ENCODE measurements at places on chromosomes 12 and 14.
A peak's percentile ranks its signal among the peaks of the same experiment; 100 is the strongest.

DNA sequence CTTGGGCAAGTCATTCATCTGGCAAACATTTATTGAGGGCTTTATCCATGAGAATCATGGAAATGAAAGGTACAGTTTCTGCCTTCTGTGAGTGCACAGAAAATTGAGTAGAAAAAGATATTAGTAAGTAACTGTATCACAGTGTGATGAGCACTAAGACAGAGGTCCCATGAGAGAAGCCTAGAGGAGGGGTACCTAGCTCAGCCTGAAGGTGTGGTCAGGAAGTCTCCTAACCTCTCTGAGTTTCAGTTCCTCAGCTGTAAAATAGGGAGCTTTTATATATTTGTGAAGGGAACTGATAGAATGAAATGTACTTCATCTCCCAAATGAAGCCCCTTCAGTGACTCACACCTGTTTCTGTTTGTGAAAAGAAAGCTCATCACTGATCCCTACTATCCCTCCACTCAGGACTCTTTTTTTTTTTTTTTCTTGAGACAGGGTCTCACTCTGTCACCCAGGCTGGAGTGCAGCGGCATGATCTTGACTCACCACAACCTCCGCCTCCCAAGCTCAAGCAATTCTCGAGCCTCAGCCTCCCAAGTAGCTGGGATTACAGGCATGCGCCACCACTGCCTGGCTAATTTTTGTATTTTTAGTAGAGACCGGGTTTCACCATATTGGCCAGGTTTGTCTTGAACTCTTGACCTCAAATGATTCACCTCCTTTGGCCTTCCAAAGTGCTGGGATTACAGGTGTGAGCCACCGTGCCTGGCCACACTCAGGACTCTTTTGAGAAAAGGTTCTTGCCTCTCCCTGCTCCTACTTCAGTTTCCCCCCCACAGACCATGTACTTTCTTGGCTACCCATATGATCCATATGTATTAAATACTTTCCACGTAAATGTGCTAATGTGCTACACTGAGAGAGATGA, 93.7 kb upstream of the FUT8 start:
- no peak for DNase-seq

- DNase-seq: peak; percentile 91
These were observed 73.8 kb upstream of the PTPRR start for GRCh38 chr12:70994217-70994788.

DNA sequence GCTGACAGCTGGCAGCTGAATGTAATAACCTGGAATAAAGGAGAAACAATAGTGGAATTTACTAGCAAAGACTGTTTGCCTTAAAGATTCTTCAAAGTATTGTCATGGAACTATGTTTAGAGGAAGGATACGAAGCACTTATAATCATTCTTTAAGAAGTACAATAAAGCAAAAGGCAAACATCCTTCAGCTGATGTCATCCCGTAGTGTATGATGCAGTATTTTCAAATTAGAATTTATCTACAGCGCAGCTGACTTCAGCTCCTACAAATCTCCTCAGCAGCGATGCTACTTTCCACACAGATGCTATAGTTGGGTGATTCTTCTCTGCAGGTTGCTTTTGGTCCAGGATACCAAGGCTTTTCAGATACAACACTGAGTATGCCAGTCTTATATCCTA, 31.5 kb downstream of the CLEC1A start:
- no peak for DNase-seq

GRCh38 chr12:60205500-60205899, 609.7 kb downstream of the SLC16A7 start:
- DNase-seq: peak; percentile 78

GRCh38 chr12:112419297-112420133, 768 bp downstream of the PTPN11 start:
- peak; percentile 75 for DNase-seq

DNA sequence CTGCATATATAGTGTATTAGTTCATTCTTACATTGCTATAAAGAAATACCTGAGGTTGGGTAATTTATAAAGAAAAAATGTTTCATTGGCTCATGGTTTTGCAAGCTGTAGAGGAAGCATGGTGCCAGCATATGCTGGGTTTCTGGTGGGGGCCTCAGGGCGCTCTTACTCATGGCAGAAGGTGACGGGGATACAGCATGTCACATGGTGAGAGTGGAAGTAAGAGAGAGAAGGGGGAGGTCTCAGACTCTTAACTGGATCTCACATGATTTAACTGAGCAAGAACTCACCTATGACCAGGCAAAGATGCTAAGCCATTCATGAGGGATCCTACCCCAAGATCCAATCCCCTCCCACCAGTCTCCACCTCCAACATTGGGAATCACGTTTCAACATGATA, 15.9 kb upstream of the PAWR start:
- DNase-seq: no peak

DNA sequence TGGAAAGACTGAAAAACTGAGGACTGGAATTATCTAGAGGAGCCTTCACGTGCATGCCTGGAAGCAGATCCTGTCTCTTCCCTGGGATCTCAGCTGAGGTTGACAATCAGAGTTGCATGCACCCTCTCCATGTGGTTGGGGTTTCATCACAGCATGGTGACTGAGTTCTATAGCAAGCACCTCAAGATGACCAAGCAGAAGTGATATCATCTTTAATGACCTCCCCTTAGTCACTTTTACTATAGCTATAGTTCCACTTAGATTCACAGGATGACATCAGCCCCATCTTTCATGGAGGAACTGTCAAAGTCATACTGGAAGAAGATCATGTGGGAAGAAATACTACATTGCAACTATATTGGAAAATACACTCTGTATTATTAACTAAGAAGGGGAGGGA, 105.8 kb upstream of the ATXN7L3B start:
- peak; percentile 1 for DNase-seq

GRCh38 chr14:40098468-40098867, 666.2 kb upstream of the FBXO33 start:
- no peak for DNase-seq

GRCh38 chr12:111094157-111095010, 174.0 kb upstream of the MYL2 start:
- DNase-seq: no peak

DNA sequence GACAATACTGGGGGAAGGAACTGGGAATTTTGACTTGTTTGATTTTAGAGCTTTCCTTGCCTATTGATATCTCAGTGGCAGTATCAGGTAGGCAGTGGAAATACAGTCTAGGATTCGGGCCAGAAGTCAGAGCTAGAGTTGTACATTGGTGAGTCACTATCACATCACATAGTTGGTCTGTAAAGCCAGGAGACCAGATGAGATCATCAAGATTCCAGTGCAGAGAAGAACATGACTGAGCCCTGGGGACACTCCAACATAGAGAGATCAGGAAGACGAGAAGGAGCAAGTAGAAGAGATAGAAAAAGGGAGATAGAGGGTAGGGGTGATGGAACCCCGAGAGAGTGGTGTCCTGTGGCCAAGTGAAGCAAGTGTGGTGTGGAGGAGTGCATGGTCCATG, 46.6 kb upstream of the NR1H4 start:
- DNase-seq: peak; percentile 21

- DNase-seq: peak; percentile 24
These were observed 444.5 kb upstream of the FAR2 start for GRCh38 chr12:28704477-28705169.

- no peak for DNase-seq
These were observed 248.8 kb downstream of the SUDS3 start for GRCh38 chr12:118625050-118625675.

GRCh38 chr12:53190108-53190729, 9.5 kb upstream of the CSAD start:
- DNase-seq: peak; percentile 62

DNA sequence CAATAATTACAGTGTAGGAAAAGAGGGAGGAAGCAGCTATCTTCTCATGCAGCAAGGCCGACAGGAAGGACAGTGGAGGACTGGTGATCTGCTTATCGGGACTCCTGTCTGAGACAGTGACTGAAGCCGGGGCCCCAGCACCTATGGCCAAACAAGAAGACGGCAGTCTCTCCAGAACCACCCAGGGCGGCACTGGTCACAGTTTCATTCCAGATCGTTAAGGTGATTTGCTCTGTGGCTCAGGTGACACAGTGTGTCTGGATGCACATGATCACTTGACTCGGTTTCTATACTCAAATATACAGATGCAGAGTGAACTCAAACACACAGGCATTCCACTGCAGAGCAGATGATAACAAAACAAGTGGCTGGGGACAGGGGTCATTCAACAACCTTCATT, 52.1 kb upstream of the CORO1C start:
- DNase-seq: no peak

GRCh38 chr14:63891148-63891975, 38.6 kb downstream of the SYNE2 start:
- DNase-seq: no peak

DNA sequence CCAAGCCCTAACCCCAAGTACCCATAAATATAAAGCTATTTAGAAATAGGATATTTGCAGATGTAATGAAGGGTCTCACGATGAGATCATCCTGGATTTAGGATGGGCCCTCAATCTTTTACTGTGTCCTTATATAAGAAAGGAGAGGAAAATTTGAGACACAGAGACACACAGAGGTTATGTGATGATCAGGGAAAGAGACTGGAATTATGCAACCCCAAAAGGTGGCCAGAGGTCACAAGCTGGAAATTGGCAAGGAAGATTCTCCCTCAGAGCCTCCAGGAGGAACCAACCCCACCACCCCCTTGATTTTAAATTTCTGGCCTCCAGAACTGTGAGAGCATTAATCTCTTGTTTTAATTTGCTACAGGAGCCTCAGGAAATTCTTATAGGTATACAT, 334.9 kb upstream of the PRICKLE1 start:
- DNase-seq: no peak

- DNase-seq: no peak
These were observed 47.6 kb upstream of the PNMA1 start for GRCh38 chr14:73761618-73762355.

GRCh38 chr12:52206304-52207040, 14.7 kb upstream of the KRT80 start:
- no peak for DNase-seq

DNA sequence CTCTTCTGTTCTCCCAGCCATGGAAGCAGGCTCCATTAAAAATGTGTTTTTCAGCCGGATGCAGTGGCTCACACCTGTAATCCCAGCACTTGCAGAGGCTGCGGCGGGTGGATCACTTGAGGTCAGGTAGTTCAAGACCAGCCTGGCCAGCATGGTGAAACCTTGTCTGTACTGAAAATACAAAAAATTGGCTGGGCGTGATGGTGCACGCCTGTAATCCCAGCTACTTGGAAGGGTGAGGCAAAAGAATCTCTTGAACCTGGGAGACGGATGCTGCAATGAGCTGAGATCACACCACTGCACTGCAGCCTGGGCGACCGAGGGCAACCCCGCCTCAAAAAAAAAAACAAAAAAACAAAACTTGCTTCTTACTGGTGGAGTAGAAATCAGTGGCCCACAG, 39.8 kb downstream of the FNTB start:
- DNase-seq: no peak

DNA sequence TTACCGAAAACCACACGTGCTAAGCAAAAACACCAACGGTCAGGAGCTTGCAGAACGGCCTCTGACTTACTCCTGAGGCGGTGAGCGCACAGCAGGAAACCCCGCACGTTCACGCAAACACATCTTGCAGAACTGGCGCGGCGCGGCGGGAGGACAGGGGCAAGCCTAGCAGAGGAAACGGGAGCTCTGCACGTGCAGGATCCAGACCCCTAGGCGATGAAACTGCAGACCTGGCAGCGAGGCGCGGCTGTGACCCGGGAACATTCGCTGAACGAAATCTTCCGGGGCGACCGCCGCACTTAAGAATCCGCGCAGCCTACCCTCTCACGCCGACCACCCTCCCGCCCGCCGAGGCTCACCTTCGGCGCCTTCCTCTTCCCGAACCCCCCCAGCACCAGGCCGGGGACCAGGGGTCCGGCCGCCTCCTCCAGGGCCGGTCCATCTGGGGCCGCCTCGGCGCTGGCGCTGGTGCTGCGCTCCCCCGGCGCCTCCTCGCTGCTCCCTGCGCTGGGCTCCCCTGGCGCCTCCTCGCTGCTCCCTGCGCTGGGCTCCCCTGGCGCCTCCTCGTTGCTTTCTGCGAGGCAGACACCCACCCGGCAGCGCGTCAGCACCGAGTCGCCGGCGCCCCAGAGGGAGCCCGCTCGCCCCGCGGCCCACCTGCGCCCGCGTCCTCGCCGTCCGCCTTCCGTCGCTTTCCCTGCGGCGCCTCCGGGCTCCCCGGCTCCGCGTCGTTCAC, 615 bp downstream of the DDX51 start:
- no peak for DNase-seq

DNA sequence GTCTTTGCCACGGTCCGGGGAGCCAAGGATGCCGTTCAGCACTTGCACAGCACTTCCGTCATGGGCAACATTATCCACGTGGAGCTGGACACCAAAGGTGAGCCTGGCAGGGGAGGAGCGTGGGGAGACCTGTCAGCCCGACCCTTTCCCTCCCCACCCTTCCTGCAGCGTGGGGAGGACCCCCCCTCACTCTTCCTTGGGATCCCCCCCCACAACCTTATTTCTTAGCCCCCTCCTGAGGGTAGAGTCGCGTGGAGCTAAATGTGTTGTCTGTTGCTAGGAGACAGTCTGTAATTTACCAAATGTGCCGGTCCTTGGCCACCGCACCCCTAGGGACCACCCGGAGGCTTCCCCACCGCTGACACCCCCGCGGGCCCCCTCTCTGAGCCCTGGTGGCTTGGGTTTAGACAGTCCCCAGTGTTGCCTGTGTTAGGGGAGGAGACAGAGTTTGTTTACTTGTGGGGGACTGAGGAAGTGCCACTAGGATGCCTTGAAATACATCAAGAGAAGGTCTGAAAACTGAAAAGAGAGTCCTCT, 2.3 kb downstream of the SETD1B start:
- DNase-seq: no peak

- peak; percentile 9 for DNase-seq
These were observed 22.4 kb upstream of the GPR33 start for GRCh38 chr14:31510222-31510621.

- DNase-seq: no peak
These were observed 8.2 kb downstream of the ZFC3H1 start for GRCh38 chr12:71655495-71655894.

- DNase-seq: no peak
These were observed 7.0 kb downstream of the ANKRD9 start for GRCh38 chr14:102502571-102502970.

GRCh38 chr12:53467082-53467481, 15.2 kb downstream of the PCBP2 start:
- DNase-seq: no peak

DNA sequence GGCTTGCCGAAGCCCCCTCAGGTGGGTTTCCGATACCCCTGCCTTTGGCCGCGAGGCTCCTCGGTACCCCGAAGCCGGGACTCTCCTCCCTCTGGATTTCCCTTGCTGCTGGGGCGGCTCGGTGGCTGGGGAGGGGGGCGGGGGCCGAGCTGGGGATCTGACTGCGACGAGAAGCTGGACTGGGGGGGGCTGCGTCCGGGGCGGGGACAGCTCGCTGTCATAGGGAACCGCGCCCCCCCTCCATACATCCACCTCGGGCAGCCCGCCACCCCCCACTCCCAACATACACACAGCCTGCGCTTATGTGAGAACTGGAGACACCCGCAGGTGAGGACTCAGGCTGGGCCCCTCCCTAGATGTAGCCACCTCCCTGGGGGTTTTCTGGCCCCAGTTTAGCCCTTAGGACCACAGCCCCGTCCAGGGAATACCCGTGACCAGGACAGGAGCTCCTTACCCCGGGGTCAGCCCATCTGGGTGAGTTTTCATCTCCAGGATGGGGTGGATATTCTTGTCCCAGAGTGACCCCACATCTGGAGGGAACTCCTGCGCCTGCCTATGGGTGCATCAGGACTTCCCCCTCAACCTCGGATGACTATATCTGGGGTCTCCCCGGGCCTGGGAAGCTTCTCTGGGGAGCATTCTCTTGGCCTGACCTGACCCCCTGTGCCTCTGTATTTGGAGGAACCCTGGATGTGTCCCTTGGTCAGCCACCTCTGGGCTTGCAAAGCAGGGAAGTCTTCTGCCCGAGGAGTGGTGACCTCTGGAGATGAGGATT, 687 bp downstream of the ASIC1 start:
- no peak for DNase-seq

- peak; percentile 38 for DNase-seq
These were observed 236.1 kb upstream of the NPAS3 start for GRCh38 chr14:32702562-32702961.
